ENCODE measurements at places on chromosomes 6 and 20. TPM values are rescaled to one million over a fixed set of nuclear protein-coding genes. Genes with fewer than 3 reads are reported as not detected.
A peak's percentile ranks its signal among the peaks of the same experiment; 100 is the strongest.

DNA sequence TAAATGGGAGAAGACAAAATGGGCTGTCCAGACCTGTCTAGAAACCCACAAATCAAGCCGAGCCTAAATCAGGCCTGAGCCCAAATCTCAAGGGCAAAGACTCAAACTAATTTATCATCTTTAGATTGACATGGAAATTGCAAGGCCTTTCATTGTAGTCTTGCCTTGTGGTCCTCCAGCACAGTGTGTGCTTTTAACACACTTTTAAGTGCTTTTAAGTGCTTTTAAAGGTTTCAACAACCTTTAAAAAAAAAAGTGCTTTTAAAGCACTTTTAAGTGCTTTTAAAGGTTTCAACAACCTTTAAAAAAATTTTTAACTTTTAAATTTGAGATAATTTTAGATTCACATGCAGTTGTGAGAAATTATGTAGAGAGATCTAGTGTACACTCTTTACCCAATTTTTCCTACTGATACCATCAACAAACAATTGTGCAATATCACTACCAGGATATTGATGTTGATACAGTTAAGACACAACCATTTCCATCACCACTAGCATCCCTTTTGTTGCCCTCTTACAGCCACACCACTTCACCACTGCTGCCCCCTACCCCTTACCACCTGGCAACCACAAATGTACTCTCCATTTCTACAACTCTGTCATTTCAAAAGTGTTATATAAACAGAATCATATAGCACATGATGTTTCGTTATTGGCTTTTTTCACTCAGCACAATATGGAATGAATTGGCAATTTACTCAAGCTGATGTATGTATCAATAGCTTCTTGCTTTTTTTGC is 23.1 kb upstream of the DCBLD1 start:
- DNase-seq: no peak
- no peak overlapping the region for H3K27ac ChIP-seq
- H3K36me3 ChIP-seq: no peaks in the 10 kb centered on the region
- no peaks in the 10 kb centered on the region for H3K27me3 ChIP-seq

GRCh38 chr6:170429450-170429849 is 122.9 kb downstream of the FAM120B start:
- H3K4me1 ChIP-seq: no peaks in the 10 kb centered on the region
- H3K4me3 ChIP-seq: no peak overlapping the region
- no peak overlapping the region for H3K27ac ChIP-seq

The KCNQ5 gene
- total RNA-seq: 0.43 TPM

DNA sequence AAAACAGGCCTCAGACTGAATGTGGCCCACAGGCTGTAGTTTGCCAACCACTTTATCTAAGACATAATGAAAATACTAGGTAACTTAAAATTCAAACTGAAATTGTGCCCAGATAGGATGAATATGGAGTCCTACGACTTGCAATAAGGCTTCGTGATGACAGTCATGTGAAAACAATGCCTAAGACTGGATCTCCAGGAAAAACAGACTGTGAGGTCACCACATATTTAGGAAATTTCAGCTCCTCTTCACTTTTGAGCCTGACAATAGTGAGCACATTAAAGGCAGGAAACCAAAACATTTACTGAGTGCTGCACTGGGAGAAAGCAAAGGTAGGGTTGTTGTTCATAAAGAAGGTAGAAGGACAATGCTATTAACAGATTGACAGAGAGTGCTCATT is 50.0 kb downstream of the RTN4IP1 start:
- DNase-seq: no peak
- H3K4me1 ChIP-seq: peaks cover 10% of the 10 kb centered on the region
- H3K27me3 ChIP-seq: no peaks in the 10 kb centered on the region
- no peaks in the 10 kb centered on the region for H3K36me3 ChIP-seq
- no peak overlapping the region for H3K4me3 ChIP-seq

The FAM209A gene
- total RNA-seq: 0.32 TPM

DNA sequence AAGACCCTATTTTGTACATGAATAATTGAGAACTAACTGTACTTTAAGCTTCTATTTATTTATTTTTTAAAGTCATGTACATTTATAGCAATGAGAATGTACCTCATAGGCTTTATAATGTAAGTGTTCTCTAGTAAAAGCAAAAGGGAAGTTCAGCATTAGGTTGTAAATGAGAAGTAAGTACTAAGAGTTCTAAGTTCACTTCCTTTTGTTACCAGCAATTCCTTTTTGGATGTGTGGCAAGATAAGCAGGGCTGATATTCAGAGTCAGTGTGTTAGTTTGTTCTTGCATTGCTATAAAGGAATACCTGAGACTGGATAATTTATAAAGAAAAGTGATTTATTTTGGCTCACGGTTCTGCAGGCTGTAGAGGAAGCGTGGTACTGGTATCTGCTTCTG is 54.0 kb upstream of the CCN2 start:
- no peaks in the 10 kb centered on the region for H3K4me1 ChIP-seq
- no peak for DNase-seq
- no peak overlapping the region for H3K4me3 ChIP-seq
- no peak overlapping the region for H3K27ac ChIP-seq
- H3K36me3 ChIP-seq: no peaks in the 10 kb centered on the region

DNA sequence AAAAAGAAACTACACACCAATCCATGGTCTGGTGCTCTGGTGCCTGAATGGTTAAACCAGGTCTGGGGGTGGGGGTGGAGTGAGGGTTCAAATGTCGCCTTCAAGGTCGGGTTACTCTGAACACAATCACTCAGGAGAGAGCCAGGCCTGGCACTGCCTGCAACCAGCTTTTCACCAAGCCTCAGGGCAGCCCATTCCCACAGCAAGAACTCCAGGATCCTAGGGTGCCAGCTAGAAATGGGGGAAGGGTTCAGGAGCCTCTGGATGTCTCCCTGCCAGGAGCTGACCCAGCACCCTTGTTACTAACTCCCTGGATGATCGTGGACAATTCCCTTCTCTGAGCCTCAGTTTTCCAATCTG is 6.7 kb downstream of the SDC4 start:
- H3K27ac ChIP-seq: peak overlapping the region; percentile 93
- peak overlapping the region; percentile 21 for H3K4me3 ChIP-seq
- H3K4me1 ChIP-seq: peaks cover 91% of the 10 kb centered on the region
- DNase-seq: no peak
- peaks cover 8% of the 10 kb centered on the region for H3K36me3 ChIP-seq

The GPR6 gene
- total RNA-seq: not detected

DNA sequence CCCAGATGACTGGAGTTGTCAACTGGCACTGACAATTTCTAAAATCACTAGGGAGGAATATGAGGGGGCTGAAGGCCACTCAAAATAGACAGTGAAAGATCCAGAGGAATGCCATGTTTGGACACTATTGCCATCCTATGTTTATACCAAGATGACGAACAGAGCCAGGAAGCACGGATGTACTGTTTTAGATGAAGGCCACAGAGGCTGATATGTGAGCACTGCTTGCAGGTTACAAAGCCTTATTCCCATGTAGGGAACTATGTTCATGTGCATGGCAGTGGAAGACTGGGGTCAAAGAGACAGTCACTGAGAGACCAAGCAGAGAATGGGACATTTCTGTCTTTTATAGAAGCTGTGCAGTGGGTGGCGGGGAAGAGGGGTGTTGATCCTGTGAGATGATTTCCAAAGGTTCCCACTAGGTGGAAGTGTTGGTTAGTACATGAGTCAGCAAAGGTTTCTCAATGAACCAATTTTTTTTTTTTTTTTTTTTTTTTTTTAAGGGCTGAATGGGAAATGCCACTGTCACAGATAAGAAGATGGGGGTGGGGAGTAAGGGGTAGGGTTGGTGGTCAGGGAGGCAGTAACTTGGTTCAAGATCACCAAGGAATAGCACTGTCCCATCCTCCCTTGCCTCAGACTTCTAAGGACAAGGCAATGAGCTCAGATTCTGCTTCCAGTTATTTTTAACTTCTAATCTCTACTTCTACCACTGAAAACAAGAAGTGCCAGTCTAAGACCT is 46.7 kb upstream of the MOCS1 start:
- peaks cover 4% of the 10 kb centered on the region for H3K27me3 ChIP-seq
- no peak overlapping the region for H3K27ac ChIP-seq
- H3K36me3 ChIP-seq: no peaks in the 10 kb centered on the region
- peak; percentile 17 for DNase-seq
- H3K4me1 ChIP-seq: no peaks in the 10 kb centered on the region

GRCh38 chr6:116018976-116019375 is 41.7 kb downstream of the FRK start:
- H3K4me1 ChIP-seq: no peaks in the 10 kb centered on the region
- no peak overlapping the region for H3K27ac ChIP-seq
- DNase-seq: peak; percentile 41
- no peaks in the 10 kb centered on the region for H3K27me3 ChIP-seq
- no peaks in the 10 kb centered on the region for H3K36me3 ChIP-seq

The COX4I2 gene
- total RNA-seq: not detected

The MOG gene
- total RNA-seq: not detected

DNA sequence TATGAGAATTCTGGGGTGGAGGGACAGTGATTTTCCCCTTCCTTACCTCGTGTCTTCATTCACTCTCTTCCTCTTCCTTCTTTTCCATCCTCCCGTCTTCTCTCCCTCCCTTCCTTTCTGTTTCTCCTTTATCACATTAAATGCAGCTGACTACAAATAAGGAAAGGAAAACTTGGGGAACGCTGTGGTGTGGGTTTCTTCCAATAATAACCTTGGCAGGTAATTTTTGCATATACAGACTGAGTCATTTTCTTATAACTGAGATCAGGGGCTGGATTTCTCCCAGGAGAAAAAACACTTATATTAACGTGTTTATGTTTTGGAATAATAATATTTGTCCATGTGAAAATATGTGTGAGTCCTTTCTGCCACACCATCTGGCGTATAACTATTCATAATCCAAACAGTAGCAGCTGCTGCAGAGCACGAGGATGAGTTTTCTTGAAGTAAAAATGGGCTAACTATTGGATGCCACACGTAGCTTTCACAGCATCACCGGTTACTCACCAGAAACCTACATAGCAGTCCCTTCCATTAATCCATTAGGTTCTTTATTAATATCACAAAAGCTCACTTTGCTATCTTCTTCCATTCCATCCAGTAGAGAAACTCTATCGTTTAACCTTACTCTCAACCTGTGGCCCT is 139.2 kb upstream of the SASH1 start:
- DNase-seq: peak; percentile 93
- peak overlapping the region; percentile 11 for H3K27ac ChIP-seq
- no peaks in the 10 kb centered on the region for H3K4me1 ChIP-seq
- no peaks in the 10 kb centered on the region for H3K27me3 ChIP-seq
- H3K36me3 ChIP-seq: no peaks in the 10 kb centered on the region
- no peak overlapping the region for H3K4me3 ChIP-seq

The SYCP2L gene
- total RNA-seq: 6.4 TPM

DNA sequence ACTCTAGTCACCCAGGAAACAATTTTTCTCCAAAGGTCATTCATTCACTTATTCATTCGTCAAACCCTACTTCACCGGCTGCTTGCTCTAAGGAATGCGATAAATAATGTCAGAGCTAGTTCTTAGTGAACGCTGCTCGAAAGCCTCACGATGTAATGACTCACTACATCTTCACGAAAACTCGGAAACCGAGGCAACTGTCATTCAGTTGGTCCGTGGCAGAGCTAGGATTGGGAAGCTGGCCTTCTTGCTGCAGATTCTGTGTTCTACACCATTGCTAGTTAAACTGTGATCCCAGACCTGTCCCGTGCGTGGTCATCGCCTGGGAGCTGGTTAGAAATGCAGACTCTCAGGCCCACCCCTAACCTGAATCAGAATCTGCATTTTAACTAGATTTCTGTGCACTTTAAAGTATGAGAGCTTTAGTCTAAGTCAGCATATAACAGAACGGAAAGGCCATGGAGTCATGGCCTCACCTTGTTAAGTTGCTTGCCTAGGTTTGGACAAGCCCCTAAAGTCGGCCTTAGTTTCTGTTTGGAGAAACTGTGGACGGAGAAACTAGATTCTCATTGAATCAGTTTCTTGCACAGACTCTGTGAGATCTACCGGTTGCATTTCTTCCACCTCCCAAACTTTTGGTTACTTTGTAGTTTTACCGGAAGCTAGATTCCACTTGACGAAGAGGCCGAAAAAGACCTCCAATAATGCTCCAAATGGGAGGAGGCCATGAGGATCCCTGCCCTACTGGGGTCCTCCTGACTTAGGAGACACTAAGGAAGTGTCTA is 651 bp upstream of the CCND3 start:
- no peaks in the 10 kb centered on the region for H3K36me3 ChIP-seq
- H3K27ac ChIP-seq: peak overlapping the region; percentile 70
- DNase-seq: no peak
- H3K4me1 ChIP-seq: peaks cover 23% of the 10 kb centered on the region
- H3K4me3 ChIP-seq: peak overlapping the region; percentile 97

- no peak for DNase-seq
- no peaks in the 10 kb centered on the region for H3K36me3 ChIP-seq
- H3K4me3 ChIP-seq: no peak overlapping the region
These were observed 100.5 kb upstream of the SLC22A23 start for GRCh38 chr6:3557336-3557735.

GRCh38 chr6:54094293-54094692 is 16.9 kb upstream of the MLIP start:
- no peaks in the 10 kb centered on the region for H3K27me3 ChIP-seq
- H3K4me3 ChIP-seq: no peak overlapping the region
- no peak for DNase-seq

- no peak for DNase-seq
- no peaks in the 10 kb centered on the region for H3K27me3 ChIP-seq
- H3K4me3 ChIP-seq: no peak overlapping the region
- H3K4me1 ChIP-seq: no peaks in the 10 kb centered on the region
These were observed 54.0 kb downstream of the PIGU start for GRCh38 chr20:34622821-34623451.

- peak; percentile 5 for DNase-seq
- H3K27me3 ChIP-seq: no peaks in the 10 kb centered on the region
- H3K27ac ChIP-seq: no peak overlapping the region
- no peaks in the 10 kb centered on the region for H3K4me1 ChIP-seq
- no peak overlapping the region for H3K4me3 ChIP-seq
- H3K36me3 ChIP-seq: no peaks in the 10 kb centered on the region
These were observed 80.4 kb downstream of the DACT2 start for GRCh38 chr6:168239044-168239773.

GRCh38 chr6:135087803-135088202 is 33.2 kb upstream of the HBS1L start:
- H3K27ac ChIP-seq: no peak overlapping the region
- no peaks in the 10 kb centered on the region for H3K27me3 ChIP-seq
- no peaks in the 10 kb centered on the region for H3K4me1 ChIP-seq

GRCh38 chr20:44406572-44407137 is 51.2 kb downstream of the HNF4A start:
- H3K4me3 ChIP-seq: no peak overlapping the region
- no peak overlapping the region for H3K27ac ChIP-seq
- no peak for DNase-seq
- H3K4me1 ChIP-seq: peaks cover 18% of the 10 kb centered on the region

GRCh38 chr6:168596344-168596743 is 155.4 kb downstream of the SMOC2 start:
- H3K27ac ChIP-seq: no peak overlapping the region
- H3K36me3 ChIP-seq: no peaks in the 10 kb centered on the region
- H3K4me1 ChIP-seq: no peaks in the 10 kb centered on the region
- no peak overlapping the region for H3K4me3 ChIP-seq
- no peak for DNase-seq

GRCh38 chr6:137271245-137272183 is 52.3 kb upstream of the IFNGR1 start:
- H3K27ac ChIP-seq: no peak overlapping the region
- no peaks in the 10 kb centered on the region for H3K36me3 ChIP-seq
- H3K27me3 ChIP-seq: peaks cover 12% of the 10 kb centered on the region
- no peak overlapping the region for H3K4me3 ChIP-seq
- DNase-seq: peak; percentile 19

The TSPO2 gene
- not detected for total RNA-seq
